NCI-H2081 (cell line): ENCODE measurements at places on chromosomes 5 and 9.

GRCh38 chr5:14410394-14411201 lies 171.0 kb upstream of the OTULINL start:
- no peak for DNase-seq

DNA sequence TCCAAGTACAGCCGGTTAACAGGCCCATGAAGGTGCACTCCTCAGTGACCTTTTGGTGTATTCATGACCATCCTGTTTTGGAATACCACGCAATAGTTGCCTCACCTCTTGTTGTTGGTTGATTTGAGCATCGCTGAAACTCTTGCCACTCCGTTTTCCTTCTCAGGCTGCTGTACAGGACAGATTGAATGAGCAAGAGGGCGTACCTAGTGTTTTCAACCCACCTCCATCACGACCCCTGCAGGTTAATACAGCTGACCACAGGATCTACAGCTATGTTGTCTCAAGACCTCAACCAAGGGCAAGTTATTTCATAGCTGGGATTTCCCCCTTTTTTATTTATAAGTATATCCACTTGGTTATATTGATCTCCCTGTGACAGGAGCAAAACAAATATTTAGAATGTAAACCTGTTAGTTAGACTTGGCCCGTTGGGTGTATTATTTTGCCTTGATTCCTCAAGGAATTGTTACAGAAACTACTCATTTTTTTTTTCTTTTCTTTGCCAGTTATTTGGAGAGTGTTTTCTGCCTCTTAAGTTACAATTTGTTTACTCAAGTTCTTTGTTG lies 38.1 kb downstream of the FAF2 start:
- DNase-seq = no peak

- no peak for DNase-seq
Observed at GRCh38 chr5:96331681-96332361, 101.2 kb downstream of the PCSK1 start.

DNA sequence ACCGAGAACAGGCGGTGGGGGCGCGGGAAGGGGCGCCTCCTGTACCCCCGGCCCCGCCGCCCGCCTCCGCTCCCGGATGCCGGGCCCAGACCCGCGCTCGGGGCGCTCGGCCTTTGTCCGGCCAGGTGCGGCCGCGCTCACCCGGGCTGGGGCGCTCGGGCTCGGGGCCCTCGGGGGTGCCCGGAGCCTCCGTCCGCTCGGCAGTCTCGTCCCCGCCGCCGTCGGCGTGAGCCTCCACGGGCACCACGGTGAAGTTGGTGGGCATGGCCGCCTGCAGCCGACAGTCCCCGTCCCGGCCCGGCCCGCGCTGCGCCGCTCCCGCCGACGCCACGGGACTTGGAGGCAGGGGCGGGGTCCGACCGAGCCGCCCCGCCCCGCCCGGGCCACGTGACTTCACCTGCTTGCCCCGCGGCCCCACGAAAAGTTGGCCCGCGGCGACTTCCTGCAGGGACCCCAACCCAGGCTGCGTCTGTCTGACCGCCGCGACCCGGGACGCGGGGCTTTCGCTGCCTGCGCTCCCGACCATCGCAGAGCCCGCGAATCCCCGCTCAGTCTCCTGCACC lies at the start of gene SLC12A7:
Gene SLC12A7 (minus strand): TSS at position 337 of the 563 bp plus-strand sequence. CDS start 72 bp downstream, at position 265.
- peak; percentile 55 for DNase-seq

- no peak for DNase-seq
Observed at GRCh38 chr9:114098936-114099668, at the start of gene KIF12. TSS of gene KIF12 (minus strand) at chr9:114099292. CDS start at chr9:114099276, 16 bp downstream.
